RWPE1 (cell line): ENCODE measurements at places on chromosomes 1 and 21.

DNA sequence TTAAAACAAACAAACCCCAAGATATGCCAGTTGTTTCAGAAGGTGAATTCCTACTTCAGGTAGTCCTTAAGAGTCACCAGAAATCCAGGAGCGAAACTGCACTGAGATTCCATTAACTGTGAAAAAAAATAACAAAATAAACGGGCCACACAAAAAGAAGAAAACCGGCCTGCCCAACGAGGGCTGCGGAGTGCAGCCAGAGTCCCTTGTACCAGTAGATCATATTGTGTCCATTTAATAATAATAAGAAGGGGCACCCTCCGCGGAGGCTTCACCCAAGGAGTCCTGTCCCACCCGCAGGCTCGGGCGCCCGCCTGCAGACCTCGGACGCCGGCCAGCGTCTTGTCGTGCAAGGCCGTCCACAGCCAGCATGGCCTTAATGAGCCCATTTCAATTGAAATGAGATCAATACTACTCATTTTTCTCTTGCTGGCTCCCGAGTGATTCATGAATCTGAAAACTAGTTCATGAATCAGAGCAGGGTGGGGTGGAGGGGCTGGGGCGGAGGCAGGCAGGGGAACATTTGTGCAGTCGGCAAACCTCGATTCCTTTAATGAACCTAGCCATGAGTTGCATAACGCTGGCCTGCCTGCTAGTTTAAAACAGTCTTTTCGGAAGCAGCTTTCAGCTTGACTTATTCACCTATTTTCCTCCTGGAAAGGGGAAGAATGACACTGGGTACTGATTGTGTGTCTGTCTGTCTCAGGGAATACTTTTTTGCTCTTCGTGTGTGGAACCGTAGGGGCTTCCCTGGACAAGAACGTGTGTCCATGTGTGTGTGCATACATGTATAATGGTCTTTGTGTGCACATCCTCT, 113.1 kb upstream of the IRF2BP2 start:
- DNase-seq = peak; percentile 94

- peak; percentile 59 for DNase-seq
These were observed 10.8 kb upstream of the ASCL5 start for GRCh38 chr1:201137579-201138310.

- peak; percentile 50 for DNase-seq
These were observed 497.0 kb downstream of the RWDD3 start for GRCh38 chr1:95730986-95731385.

GRCh38 chr1:155942578-155943141, 1.2 kb downstream of the RXFP4 start:
- DNase-seq = no peak

GRCh38 chr1:210624722-210625121, 296.0 kb downstream of the HHAT start:
- no peak for DNase-seq

DNA sequence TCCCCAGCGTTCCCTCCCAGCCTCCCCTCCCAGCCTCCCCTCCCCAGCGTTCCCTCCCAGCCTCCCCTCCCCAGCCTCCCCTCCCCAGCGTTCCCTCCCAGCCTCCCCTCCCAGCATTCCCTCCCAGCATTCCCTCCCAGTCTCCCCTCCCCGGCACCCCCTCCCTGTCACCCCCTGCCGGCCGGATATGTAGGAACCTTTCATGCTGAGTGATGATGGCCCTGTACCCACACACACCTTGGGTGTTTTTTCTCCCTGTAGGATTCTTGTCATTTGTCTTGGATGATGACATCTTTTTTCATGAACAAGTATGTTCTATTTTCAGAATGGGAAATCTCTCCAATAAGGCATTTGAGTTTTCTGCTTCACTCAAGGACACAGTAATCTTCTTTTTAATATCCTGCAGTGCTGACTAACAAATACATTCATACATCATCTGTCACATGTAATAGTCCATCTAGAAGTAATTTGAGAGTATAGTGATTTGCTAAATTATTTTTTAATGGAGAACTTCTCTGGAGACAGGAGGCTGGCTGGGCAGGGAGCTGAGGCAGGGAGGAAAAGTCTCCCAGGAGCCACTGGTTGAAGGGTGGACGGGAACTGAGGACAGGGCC, 19.5 kb downstream of the FTCD start:
- DNase-seq = no peak

DNA sequence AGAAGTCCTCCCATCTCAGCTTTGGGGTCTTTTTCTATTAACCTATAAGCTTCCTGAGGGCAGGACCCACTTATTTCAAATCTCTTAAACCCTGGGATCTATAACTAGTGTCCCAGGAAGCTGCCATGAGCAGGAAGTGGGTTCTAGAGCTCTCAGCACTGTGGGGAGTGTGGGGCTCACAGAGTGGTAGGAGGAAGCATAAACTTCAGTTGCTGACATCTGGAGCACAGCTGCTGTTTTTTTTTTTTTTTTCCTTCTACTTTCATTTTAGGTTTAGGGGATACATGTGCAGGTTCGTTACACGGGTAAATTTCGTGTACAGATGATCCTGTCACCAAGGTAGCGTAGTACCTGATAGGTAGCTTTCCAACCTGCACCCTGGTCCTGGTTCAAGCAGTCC, 59.3 kb downstream of the AK4 start:
- DNase-seq = no peak

DNA sequence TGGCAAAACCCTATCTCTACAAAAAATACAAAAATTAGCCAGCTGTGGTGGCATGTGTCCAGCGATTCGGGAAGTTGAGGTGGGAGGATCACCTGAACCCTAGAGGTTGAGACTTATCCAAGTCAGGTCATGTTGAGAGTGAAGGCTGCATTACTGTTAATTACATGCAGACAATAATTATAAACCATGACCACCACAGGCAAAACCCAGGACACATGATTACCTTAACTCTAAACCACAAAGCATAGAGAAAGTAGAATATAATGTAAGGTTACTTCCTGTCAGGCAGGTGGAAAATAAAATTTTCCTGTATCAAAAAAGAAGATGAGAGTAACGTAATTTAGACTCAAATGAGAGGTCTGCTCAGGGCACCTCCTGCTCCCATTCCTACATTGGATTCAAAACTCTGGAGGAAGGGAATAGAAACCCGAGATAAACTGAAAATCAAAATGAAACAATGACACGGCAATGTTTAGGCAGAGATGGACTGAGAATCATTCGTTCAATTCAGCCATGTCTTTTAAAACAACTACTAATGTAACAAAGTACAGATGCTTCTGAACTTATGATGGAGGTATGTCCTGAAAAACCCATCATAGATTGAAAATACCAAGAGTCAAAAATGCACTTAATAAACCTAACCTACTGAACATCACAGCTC, 33.6 kb downstream of the RGS8 start:
- no peak for DNase-seq

GRCh38 chr1:36471830-36472641, 7.9 kb upstream of the MRPS15 start:
- DNase-seq = no peak

- no peak for DNase-seq
These were observed 5.6 kb downstream of the TMEM61 start for GRCh38 chr1:54986025-54986424.

GRCh38 chr1:11940260-11940921, 5.9 kb downstream of the PLOD1 start:
- no peak for DNase-seq

DNA sequence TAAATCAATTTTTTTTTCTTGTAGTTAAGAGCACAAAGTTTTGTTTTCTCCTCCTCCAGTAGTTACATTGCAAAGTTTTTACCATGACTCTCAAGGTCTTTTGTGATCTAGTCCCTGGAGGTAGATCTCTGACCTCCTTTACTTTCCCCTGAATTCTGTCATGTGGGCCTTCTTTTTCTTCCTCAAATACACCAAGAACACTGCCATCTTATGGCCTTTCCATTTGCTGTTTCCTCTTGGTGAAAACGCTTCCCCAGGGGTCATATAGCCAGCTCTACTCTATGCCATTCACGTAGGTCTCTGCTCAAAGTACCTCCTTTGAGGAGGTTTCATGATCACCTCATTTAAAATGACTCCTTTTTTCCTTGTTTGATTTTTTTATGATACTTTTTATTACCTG, 2.7 kb downstream of the DDX20 start:
- no peak for DNase-seq

GRCh38 chr1:15384301-15384901, 25.3 kb upstream of the EFHD2 start:
- no peak for DNase-seq

- no peak for DNase-seq
These were observed 127.2 kb upstream of the GREM2 start for GRCh38 chr1:240739139-240739538.

GRCh38 chr1:33434363-33434750, 3.5 kb upstream of the PHC2 start:
- no peak for DNase-seq

DNA sequence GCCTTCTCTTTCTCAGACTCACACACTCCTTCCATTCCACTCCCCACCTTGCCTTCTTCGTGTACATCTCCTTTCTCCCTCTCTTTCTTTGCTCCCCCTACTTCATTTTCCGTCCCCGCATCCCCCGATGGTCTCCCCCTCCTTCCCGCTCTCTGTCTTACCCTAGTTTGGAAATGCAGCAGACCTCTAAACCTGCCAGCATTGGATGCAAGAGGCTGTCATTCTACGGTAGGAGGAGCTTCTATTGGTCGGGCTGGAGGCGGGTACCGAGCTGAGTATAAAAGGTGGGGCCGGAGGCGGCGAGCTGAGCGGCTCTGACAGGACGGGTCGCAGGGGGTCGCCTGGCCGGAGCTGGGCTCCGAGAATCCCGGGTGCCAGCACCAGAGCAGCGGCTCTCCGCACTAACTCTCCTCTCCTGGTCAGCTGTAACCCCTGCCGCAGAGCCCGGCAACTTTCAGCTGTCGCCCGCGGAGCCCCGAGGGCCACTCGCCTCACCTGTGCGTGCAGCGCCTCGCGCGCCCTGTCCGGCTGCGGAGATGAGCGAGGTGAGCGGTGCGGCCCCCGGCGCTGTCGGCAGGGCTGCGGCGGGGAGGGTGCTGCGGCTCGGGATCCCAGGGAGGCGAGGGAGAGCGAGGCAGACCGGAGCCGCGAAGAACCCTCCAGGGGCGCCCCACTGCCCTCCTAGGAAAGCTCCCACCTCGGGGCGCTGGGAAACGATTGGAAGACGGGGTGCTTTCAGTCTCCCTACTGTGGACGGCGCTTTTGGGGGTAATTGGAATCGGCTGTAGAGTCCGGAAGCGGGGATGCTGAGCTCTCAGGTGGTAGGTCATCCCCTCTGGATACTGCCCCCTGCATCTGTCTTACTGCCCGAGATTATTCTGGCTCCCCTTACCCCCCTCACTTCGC, at the start of gene PCP4L1:
Gene PCP4L1, plus strand, starts transcription at position 307 of the 906 bp plus-strand sequence. Its CDS starts 230 bp downstream, at position 537.
- peak; percentile 51 for DNase-seq

DNA sequence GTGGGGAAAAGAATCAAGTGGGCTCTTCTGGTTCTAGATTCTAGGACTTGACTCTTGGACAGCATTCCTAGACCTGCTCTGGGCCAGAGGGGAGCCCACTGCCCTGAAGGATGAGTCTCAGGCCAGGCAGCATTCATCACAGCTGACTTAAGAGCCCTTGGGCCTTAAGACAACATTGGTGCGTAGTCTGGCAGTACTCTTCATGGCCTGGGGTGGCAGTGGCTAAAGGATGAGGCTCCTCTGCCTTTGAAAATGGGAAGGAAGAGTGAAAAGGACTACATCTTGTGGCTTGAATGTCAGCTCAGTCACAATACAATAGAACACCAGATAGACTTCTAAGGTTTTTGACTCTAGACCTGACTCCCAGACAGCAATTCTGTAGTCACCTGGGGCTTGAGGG, 1415.1 kb upstream of the PRMT6 start:
- no peak for DNase-seq

DNA sequence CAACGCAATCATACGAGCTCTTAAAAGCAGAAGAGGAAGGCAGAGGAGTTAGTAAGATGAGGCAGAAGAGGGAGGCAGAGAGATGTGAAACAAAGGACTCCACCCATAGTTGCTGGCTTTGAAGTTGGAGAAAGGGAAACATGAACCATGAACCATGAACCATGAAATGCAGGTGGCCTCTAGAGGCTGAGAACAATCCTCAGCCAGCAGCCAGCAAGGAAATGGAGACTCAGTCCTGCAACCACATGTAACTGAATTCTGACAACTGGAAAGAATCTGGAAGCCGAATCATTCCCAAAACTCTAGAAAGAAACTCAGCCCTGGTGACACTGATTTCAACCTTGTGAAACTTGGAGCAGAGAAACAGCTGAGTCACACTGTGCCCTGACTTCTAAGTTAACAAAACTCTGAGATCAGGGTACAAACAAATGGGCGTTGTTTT, 10.1 kb downstream of the DIPK1A start:
- no peak for DNase-seq

DNA sequence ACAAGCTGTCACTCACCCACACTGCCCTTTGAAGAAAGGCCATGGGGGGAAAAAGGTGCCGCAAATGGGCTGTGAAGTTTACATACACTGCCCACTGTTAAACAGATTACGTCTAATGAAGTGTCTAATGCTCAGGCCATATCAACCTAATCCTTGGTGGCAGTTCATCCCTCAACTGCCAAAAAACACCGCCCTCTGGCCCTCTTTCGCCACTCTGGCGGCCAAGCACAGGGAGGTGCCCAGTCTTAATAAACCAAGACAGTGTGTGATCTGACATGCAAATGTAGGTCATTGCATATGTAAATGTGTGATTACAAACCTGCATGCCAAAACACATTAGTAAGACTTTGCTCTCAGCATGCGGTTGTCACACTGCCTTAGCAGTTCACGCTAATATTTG, 89.5 kb downstream of the NEK7 start:
- DNase-seq = no peak

DNA sequence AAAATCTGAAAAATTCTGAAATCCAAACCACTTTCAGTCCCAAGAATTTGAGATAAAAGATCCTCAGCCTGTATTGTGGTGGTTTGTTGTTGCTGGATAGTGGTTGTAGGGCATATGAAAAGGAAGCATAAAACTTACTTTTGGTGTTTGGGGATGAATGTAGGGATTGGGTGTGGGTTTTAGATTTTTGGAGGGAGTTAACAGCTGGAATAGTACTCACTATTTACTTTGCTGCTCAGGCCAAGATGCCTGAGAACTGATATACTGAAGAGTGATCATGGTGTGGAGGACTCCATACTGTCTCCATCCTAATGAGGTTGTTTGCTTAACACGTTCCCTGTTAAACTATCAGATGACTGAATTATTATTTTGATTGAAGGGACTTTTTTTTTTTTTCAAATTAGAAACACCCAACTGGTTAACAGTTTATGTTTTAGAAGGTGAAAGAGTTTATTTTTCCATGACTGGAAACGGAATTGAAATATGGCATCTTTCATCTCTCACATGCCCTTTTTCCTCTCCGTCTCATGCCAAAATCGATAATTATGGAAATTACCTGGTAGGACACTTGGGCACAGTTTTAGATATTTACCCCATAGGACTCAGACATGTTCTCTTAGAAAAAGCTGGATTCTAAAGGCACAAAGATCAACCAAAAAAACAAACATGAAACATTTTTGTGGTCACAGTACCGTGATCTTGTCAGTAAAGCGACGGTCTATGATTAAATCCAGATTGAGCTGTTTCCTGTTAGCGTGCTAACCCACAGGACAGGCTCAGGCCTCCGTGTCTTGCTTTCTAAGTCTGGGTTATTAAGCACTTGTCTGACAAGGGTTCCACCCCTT, 37.3 kb downstream of the RGL1 start:
- no peak for DNase-seq
